ENCODE measurements at places on chromosomes 1 and 21.

DNA sequence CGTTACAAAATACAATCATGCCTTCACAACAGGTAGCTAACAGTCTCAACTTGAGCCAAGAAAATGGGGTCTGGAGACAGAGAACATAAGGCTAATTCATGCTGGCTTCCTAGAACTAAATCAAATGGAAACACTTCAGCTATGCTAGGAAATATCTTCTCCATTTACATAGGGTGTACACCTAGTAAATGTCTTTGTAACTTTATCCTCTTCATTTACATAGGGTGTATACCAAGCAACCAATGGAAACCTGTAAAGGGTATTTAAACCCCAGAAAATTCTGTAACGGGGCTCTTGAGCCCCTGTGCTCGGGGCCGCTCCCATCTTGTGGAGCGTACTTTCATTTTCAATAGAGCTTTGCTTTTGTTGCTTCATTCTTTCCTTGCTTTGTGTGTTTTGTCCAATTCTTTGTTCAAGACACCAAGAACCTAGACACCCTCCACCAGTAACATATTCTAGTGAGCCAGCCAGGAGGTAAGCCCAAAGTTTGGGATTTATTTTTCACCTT lies 19.5 kb upstream of the CYP4X1 start:
- DNase-seq, result no peak

DNA sequence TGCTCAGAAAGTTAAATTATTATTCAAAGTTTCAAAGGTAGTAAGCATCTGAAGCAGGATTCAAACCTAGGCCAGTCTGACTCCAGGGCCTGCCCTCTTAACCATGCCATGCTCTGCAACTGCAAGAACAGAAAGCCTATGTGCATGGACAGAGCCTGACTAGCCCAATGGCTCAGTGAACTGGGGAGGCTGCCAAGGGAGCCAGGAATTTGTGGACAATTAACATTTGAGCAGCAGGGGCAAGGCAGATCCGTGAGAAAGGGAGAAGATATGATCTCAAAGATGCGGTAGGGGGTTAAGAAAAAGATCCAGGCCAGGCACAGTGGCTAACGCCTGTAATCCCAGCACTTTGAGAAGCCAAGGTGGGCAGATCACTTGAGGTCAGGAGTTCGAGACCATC lies 6.5 kb upstream of the ATP1A4 start:
- DNase-seq, result no peak

GRCh38 chr1:23796466-23797271 lies 3.9 kb downstream of the GALE start:
- DNase-seq, result no peak

- no peak for DNase-seq
These were observed 71.7 kb upstream of the GUCA2B start for GRCh38 chr1:42081475-42081874.

DNA sequence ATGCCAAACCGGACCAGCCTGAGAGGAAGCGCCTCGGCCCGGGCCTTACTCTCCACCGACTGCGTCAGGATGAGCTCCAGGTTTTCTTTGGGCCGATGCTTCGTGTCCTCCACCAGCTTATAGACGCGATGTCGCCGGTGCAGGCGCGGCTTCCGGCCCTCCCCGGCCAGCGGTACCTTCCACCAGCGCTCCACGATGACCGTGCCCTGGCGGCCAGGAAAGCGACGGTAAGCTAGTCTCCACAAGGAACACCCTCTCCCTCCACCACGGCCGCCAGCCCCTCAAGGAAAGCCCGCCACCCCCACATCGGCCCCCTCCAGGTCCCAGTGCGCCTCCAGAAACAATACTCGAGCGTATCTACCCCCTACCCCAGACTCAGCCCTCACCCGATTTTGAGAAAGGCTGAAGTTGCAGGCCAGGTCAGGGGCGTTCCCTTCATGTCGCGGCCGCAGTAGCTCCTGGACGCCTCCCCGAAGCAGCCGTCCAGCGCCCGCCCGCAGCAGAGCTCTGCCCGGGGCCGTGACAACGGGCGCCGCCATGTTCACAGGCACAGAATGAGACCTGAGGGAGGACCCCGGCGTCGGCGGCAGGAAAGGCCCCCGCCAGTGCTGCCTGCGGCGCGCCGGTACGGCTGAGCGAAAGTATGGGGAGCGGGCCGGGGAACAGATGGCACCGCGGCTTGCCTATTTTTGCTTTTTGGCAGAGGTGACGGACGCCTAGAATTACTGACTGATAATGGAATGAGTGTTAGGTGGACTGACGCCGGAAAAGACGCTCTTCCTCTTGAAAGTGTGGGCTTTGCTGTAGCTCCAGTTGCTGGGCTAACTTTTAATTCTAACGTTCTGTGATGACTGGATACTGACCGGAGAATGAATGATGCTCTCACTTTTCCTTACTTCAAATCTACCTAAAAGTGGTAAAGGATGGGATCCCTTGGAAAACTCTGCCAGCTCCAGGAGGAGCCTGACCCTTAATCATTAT lies at the start of gene MRPL9:
Gene MRPL9, minus strand, starts transcription at position 556 of the 981 bp plus-strand sequence. Its CDS starts 17 bp downstream, at position 539.
- DNase-seq, result peak; percentile 11

- DNase-seq, result no peak
These were observed 345.9 kb downstream of the FAM72C start for GRCh38 chr1:143625886-143626285.

DNA sequence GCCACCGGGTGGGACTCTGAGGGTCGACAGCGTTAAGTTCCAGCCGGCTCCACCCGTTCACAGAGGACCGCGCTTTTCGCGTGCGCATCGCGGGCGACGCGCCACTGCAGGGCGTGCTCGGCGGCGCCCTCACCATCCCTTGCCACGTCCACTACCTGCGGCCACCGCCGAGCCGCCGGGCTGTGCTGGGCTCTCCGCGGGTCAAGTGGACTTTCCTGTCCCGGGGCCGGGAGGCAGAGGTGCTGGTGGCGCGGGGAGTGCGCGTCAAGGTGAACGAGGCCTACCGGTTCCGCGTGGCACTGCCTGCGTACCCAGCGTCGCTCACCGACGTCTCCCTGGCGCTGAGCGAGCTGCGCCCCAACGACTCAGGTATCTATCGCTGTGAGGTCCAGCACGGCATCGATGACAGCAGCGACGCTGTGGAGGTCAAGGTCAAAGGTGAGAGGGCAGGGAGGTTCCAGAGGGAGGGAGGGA lies 4.9 kb downstream of the BCAN start:
- no peak for DNase-seq

- DNase-seq, result no peak
These were observed 35.3 kb downstream of the OPTC start for GRCh38 chr1:203528976-203529835.

DNA sequence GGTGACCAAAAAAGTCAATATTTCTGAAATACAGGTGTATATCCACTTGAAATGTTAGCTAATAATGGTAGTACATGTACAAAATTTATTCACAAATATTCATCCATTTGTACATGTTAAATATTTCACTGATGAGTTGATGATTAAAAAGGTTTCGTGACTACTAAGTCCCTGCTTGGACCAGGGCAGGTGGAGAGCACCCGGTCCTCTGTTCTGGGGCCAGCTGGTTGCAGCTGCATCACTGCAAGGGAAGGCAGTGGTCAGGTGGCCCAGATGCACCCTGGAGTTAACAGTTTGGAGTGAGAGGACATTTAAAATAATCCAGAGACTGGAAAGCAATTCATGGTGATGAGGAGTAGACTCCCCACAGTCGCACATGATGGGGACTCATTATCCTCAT lies 141.2 kb downstream of the ZBTB18 start:
- DNase-seq, result no peak

DNA sequence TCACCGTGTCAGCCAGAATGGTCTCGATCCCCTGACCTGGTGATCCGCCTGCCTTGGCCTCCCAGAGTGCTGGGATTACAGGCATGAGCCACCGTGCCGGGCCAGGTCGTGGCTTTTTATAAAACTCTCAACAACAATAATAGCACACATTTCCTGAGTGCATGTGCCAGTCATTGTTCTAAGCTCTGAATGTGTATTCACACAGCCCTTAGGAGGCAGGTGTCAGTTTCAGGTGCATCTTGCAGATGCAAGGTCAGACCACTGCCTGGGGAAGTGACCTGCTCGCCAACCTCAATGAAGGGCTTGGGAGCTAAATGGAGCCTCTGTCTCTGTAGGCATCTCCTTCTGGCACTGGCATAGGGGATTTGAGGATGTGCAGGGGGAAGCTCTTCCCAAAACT lies 1.6 kb upstream of the LEFTY2 start:
- DNase-seq, result no peak

DNA sequence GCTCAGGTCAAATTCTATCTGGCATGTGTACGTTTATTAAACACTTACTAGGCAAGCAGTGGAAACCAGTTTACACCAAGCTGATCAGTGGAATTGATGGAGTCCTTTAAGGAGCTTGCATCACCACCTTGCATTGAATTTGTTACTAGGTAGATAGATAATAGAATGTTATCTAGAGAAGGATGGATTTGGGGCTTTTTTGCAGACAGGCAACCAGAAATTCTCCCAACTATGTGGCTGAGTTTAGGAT lies 44.9 kb downstream of the HHAT start:
- DNase-seq, result no peak

DNA sequence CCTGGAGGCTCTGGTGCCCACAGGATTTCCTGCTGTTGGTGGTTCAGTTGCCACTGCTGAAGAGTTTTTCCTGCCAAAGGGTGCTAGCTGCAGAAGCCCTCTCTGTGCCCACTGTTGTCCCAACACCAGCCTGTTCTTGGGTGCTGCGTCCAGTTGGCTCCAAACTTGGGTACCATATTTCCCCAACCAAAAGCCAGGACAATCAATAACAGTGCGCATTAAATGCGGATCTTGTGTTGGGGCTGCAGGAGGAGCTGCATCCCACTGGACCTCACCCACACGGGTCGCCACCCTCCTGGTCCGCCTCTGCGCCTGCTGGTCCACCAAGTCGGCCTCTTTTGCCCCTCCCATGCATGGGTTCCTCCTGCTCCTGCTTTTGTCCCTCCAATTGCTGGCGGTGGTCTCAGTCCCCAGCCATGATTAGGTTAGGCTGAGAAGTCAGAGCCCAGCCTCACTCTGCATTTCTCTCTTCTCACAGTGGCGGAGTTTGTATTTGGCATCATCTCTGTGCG lies 9.8 kb downstream of the ABCG1 start:
- DNase-seq, result no peak

- no peak for DNase-seq
These were observed 178.9 kb upstream of the CAMK1G start for GRCh38 chr1:209404577-209404976.

DNA sequence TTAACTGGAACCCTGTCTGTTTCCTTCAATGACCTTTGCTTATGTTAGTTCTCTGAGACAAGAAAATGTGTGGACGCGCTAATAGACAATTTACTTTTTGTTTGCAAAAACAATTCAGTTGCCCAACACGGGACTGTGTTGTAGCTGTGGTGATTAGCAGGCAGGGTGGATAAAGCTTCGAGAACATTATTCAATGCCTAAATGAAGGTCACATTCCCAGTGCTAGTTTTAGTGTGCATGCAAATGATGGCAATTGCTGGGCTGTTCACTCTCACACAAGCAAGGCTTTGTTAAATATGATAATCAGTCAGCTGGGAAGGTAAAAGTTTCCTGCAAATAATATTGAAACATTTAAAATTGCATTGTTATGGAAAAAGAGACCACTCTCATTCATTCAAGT lies 188.4 kb downstream of the BACH1 start:
- no peak for DNase-seq

DNA sequence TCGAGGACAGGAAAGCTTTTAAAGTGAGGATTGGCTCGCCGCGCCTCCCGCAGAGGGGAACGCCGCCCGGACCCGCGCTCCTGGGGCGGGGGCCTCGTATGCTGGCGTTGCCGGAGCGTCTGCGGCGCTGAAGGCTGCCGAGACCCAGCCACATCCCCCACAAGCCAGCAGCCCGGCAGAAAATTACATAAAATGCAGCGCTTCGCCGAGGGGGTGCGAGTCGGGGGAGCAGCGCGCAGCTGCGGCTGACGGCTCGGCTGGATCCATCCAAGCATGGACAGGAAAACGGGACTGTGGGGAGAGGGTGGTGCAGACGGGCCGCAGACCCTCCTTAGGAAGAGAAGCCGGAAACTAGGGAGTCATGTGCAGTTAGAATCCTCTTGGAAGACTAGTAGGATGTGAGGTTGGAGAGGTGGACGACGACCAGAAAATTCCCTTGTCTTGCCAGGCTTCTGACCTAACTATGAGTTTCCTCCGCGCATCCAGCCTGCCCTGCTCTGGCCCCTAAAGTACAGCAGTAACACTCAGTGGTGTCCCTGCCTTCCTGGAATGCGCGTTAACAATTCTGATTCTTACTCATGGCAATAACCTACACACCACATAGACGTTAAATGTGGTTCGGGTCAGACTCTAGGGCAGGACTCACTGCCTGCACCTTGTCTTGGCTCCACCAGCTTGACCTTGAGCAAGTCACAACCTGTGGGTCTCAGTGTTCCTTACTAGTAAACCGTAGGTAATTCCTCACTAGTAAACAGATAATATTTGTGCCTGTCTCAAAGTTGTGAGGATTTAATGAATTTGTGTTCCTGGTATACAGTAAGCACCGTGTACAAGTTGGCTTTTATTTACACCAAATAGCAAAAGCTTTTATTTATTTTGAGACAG lies 953 bp upstream of the BRWD1 start:
- no peak for DNase-seq

DNA sequence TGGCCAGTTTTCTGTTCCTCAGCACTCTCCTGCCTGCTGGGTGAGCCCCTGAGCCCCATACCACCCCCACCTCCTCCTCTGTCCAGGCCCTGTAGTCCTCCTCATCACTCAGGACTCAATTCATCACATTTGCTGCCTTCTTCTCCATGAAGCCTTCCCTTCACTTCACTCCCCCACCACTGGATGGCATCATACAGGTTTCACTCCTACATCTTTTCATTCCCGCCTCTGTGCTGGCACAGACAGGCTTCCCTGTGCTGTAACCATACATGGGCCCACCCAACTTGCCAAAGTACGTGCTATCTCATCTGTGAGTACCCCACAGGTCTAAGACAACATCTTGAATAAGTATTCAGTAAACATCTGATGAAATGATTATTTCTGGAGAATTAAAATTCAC lies 56.9 kb downstream of the SLC45A1 start:
- DNase-seq, result no peak

GRCh38 chr1:105483436-105483835 lies 1573.0 kb upstream of the PRMT6 start:
- no peak for DNase-seq

DNA sequence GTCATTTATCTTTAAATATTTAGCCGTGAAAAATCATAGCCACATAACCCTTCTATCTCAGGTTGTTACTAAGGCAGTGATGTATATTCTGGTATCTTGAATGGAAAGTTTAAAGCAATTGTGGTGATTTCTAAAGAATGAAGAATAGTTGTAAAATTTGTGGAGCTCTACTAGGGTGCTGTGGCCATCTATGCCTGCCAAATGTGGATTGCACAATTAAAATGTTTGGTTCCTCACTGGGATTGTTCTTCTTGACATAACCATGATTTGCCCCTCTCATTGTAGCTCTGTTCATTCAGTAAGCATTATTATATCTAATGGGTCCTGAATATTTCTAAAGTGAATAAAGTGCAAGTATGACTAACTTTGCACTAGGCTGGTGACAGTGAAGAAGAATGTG lies 50.1 kb downstream of the AK4 start:
- no peak for DNase-seq

DNA sequence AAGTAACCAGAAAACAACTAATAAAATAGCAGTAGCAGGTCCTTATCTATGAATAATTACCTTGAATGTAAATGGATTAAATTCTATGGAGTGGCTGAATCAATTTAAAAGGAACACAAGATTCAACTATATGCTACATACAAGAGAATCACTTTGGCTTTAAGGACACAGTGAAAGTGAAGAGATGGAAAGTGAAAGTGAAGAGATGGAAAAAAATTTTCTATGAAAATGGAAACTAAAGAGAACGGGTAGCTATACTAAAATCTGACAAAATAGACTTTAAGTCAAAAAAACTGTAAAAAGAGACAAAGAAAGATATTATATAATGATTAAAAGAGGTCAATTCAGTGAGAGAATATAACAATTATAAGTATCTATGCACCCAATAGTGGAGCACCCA lies 54.7 kb downstream of the C1orf185 start:
- DNase-seq, result no peak
